NCI-H187 (cell line): ENCODE measurements at places on chromosomes 1 and 21.

- no peak for DNase-seq
These were observed 174.8 kb downstream of the LTN1 start for GRCh38 chr21:28817871-28818270.

GRCh38 chr21:14259747-14260146 lies 43.8 kb downstream of the RBM11 start:
- no peak for DNase-seq

GRCh38 chr1:12600880-12601633 lies 17.0 kb downstream of the DHRS3 start:
- DNase-seq, result no peak

DNA sequence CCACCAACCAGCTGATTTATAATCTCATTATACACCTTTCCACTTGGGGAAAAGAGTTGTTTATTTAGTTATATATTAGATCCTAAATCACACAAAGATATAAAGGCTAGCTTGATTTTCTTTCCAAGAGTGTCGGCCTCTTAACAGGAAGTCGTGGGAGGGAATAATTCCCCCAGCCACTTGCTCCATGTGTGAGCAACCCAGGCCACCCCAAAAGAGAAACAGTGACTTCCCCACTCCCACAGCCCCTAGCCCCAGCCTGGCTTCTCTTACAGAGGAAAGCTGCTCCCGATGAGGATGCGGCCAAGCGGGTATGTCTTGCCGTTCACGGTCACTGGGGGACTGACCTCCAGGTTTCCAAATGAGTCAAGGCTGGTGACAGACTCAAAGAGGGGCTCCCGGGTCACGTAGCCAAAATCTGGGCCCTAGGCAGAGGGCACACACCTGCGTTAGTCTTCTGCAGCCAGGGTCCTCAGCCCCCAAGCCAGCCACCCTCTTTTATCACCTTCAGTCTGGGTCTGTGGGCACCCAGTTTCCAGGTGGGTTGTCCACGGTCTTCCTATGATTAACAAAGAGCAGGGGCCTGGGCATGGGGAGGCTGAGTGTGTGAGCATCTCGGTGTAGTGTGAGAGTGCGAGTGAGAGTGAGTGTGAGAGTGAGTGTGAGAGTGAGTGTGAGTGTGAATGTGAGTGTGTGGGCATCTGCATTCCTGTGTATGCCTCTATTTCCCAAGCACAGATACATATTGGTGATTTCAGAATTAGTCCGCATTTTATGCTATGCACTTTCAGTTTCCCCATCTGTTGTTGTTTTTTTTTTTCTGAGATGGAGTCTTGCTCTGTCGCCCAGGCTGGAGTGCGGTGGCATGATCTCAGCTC lies 25.4 kb upstream of the SDHB start:
- no peak for DNase-seq

- no peak for DNase-seq
These were observed 94.7 kb downstream of the PLA2G4A start for GRCh38 chr1:186923486-186923885.

- DNase-seq, result no peak
These were observed 182.9 kb upstream of the FGGY start for GRCh38 chr1:59113876-59114457.

DNA sequence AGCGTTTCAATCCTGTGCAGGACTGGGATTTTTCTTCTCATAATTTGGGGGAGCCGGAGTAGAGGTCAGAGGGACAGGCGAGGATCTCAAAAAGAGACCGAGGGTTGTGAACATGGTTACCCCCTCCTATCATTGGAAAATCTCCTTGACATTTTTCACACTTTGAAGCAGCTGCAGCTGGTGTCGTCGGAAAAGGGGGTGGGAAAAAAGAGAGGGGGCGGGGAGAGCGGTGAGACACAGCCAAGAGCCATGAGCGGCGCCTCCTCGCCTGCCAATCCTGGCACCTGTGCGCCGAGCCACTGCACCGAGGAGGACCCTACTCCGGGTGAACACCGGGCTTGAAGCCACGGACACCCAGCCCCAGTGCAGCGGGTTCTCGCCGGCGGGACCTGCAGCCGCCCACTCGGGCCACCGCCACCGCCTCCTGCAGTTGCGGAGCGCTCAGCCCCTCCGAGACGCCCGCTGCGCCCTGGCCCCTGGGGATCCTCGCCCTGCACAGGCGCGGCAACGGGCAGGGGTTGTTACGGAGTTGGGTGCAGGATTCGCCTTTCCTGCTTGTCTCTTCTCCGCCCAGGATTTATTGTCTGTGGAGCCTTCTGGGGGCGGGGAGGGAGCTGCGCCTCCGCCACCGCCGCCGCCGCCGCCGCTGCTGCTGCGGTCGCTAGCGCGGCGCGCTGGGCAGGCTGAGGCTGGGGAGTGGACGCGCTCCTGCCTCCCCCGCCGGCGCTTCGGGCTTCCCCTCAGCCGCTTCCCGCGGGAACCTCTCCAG lies at the start of gene LRRC7:
Gene LRRC7 (plus strand): TSS at position 271 of the 769 bp plus-strand sequence. CDS start 718 bp downstream, outside the sequence.
- peak; percentile 58 for DNase-seq

DNA sequence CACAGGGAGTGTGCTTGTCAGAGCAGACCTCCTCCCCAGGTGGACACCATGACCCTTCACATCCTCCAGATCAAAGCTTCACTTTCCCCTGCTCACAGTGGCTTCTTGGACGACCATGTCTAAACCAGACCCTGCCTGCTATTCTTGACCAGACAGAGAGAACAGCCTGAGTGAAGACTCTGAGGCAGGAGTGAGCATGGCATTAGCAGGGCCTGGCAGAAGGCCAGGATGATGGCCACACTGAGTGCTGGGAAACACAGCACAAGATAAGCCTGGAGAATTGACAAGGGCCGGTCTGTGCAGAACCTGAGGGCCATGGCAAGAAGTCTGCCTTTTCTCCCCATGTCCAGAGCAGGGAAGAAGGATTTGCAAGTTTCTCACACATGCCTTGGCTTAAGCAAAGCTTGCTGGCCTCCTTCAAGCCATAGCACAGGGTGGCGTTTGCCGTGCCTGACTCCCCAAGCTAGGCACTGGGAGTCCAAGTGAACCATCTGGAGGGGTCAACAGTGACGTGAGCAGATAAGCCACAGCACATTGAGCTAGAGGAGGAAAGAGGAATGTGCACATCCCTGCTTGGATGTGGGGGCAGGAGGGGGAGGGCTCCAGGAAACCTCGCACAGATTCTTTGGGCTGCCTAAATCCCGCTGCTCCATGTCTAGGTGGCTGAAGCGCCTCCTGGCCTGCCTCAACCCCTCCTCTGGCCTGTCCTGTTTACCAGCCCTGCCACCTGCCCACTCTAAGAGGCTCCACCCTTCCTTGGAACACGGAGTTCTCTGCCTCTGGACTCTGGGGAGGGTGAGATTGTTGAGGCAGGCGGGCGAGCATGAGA lies 87.1 kb downstream of the CD58 start:
- DNase-seq, result no peak

DNA sequence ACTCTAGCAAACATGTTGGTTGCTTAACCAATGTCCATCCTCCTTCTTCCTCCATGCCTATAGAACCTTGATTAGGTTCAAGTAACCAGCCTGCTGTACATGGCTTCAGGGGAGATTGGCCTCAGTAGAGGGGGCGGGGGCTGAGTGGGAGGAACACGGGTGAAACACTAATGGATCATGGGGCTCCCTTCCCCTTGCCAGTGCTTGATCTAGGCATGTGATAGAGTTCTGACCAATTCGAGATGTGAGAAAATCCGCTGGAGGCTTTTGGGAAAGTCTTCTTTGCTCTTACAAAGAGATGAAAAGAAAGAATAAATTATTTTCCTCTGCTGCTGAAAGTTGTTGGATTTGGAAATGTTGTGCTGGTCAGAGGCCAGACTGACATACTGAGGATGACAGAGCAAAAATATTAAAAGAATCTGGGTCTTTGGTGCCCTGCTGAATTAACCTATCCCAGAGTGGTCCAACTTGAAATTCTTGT lies 5.2 kb upstream of the OTUD7B start:
- no peak for DNase-seq

DNA sequence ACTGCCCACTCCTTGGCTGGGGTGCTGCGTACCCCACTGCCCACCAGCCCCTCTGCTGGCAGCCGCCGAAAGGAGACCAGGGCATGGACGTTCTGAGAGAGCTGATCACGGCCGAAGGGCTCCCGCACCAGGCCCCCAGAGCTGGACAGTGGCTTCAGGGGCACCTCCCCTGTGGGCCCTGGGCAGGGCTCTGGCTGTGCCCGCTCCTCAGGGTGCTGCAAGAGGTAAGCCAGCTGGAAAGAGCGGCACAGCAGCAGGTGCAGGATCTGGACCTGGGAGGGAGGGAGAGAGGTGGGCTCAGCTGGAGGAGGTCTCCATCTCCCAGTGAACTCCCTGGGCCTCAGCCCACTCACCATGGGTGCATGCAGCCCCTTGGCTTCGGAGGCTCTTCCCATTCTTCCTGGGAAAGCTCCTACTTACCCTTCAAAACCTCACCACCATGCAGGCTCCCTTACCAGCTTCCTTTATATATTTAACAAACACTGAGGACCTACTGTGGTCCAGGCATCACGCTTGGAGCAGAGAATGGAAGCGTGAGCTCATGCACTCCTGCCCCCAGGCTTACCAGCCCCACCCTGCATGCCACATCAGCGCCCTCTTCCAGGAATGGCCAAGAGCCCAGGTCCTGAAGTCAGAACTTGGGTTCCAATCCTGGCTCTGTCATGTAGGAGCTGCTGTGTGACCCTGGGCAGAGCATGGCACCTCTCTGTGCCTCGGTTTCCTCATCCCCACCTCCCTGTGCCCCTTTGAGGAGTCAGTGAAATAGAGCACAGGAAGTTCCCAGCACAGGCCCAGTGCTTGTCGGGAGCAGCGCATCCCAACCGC lies 6.8 kb upstream of the KIF17 start:
- no peak for DNase-seq

DNA sequence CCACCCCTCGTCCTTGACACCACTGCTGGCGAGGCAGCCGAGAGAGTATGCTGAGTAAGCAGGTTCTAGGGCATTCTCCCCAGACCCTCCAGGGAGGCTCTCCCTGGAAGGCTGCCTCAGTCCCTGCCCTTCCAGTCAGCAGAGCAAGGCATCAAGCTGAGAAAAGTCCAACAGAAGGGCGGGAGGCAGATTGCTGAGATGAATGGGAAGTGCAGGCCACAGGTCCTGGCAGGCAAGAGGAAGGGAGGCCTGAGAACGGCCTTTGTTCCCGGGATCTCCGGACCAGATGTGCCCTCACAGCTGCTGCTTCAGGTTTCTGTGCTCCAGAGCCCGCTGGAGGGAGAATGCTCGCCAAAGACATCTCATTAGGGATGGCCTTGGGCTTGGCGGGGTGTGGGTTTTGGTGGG lies 270.0 kb upstream of the VAMP3 start:
- DNase-seq, result no peak

DNA sequence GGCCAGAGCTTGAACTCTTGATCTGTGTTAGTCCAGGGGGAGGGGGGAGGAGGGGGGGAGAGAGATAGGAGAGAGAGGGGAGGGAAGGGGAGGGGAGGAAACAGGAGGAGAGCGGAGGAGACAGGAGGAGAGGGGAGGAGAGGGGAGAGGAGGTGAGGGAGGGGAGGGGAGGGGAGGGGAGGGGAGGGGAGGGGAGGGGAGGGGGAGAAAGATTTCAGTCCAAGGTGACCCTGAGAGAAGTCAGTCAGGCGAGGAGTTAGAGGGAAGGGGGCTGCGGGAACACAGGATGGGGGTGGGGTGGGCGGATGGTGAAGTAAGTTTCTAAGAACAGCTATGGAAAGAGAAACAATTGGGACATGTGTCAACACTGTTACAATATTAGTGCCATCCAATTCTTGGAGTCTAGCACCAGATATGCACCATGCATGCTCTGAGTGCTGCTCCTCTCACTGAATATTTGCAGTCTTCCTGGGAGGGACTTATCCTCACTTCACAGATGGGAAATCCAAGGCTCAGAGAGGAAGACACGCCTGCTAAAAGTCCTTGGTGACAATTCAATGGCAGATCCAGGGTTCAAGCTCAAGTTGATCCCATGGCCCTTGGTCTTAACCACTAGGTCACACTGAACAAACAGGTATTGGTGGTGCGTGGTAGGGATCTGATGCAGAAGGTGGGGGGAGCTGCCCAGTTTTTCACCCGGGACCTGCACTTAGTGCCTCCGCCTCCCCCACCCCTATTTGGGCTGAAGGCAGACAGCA lies 42.5 kb upstream of the ECE1 start:
- no peak for DNase-seq

GRCh38 chr21:41674402-41674801 lies 92.5 kb downstream of the RIPK4 start:
- no peak for DNase-seq

DNA sequence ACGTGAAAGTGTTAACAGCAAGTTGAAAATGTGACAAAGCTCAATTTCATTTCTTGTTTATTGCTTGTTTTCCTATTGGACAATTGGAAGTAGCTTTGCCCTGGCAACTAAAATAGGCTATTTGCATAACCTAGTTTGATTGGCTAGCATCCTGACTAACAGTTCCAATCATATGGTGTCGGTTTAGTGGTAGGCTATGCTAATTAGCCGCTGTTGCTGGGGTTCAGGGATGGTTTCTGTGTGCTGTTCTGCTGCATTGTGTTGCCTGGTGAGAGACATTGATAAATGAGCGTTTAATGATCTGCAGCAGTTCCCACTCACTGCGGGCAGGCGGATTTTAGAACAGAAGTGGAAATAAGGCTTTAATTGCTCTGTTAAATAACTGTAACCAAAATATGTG lies 68.5 kb downstream of the DYRK1A start:
- no peak for DNase-seq

GRCh38 chr1:153058826-153059784 lies 1.8 kb upstream of the SPRR2A start:
- no peak for DNase-seq

DNA sequence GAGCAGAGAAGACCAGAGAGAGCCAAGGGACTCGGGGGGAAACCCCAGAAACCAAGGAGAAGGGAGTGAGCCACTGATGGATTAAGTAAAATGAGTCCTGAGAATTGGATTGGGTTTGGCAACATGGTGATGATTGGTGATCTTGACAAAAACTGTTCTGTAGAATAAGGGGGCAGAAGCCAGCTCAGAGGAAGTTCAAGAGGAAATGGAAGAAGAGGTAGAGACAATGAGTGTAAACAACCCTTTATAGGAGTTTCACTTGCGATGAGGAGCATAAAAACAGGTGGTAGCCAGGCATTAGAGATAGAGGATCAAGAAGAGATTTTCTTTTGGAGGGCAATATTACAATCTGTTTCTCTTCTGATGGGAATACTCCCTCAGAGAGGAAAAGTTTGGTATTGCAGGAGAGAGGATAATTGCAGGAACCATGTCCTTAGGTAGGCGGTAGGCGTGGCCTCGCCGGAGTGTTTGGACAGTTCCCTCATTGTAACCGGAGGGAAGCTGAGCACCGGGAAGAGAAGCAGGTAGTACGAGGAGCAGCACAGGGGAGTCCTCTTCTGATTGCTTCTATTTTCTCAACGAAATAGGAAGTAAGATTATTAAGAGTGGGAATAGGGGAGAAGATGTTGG lies 68.4 kb upstream of the TENT5C start:
- DNase-seq, result peak; percentile 54

DNA sequence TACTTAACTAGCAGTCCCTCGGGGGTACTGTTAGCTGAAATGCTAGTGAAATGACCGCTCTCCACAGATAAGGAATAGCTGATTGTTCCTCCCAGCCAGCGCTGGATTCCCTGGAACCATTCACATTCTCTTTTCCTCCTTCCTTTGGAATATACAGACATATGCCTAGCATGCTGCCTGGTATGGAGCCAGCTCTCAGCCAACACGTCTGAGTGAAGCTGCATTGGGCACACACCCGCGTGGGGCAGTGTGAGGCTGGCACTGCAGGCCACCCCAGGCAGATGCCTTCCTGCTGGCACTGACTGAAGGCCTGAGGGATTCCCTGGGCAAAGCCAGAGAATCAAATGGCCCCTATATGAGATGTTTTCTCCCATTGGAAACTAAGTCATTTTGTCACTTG lies 66.7 kb downstream of the TLR5 start:
- DNase-seq, result no peak

- no peak for DNase-seq
These were observed 20.2 kb downstream of the ATP5PO start for GRCh38 chr21:33895356-33895755.
